Left renal pelvis (tissue), 4 donors: ENCODE measurements at places on chromosomes 12 and 14.

- DNase-seq: no peak
These were observed 57.7 kb upstream of the SAV1 start for GRCh38 chr14:50725761-50726160.

DNA sequence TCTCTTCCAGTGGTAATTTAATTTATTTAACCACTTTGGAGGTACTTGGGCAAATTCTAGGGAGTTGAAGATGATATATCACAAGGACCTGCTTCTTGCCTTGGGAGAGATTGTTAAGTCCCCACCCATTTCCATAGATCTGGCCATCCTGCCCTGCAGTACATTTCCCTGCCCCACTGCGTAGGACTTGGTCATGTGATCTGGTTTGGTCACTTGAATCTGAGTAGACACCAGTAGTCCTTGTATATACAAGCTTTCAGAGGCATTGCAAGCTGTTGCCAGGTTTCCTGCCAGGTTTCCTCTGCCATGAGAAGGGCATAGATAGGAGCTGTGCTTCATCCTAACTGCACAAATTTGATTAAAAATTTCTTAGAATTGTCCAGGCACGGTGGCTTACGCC lies 200.0 kb downstream of the ADAMTS20 start:
- no peak for DNase-seq

- DNase-seq: no peak
These were observed 33.4 kb upstream of the PLEKHG6 start for GRCh38 chr12:6276956-6277620.

DNA sequence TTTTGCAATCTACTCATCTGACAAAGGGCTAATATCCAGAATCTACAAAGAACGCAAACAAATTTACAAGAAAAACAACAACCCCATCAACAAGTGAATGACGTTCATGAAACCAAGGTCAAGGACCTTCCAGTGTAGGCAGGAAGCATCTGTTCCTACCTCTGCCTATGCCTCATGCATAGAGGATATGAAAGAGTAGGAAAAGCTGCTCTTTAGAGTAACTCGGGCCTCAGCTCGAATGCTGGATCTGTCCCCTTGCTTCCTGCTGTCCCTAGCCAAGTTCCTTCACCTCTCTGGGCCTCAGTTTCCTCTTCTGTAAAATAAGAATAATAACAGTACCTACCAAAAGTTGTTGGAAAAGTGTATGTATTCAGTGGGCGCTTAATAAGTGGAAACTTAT lies 65.0 kb downstream of the FOXN4 start:
- no peak for DNase-seq

- no peak for DNase-seq
These were observed 185.8 kb upstream of the NUDT4 start for GRCh38 chr12:93191956-93192355.

- no peak for DNase-seq
These were observed 21.9 kb downstream of the PTPRB start for GRCh38 chr12:70615174-70615866.

- no peak for DNase-seq
These were observed 12.0 kb upstream of the IL26 start for GRCh38 chr12:68237619-68238018.

DNA sequence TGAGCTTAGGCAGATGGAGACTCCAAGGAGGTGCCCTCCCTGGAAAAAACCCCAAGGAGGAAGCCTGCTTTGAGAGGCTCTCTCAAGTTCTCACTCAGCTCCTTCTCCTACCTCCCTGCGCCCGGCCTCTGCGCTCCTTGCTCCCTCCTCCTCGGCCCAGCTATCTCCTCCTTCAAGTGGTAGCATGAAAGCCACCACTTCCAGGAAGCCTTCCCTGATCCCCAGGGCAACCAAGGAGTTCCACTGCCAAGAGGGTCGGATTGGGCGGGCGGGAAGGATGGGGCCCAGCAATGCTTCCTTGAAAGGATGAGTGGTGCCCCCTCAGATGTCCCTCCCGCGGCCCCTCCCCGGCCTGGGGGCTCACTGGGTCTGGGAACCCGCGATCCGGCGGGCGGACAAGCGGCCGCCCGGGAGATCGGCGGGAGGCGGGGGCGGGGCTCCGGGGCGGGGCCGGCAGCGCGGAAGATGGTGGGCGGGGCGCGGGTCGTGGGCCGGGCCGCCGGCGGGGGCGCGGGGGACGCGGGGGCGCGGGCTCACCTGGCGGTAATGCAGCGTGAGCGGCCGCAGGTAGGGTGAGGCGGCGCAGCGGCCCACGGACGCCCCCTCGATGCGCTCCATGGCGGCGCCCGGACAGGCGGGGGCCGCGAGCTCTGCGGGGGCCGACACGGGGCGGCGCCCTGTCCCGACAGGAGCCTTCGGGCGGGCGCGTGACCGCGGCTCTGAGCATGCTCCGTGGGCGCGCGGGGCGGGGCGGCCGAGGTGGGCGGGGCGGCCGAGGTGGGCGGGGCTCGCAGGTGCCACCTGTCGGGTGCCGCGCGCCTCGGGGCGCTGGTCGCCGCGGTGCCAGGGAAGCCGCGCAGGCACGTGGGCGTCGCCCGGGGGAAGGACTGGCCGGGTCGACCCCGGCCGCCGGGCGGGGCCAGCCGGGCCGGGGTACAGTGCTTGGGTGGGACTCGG lies at the start of gene NUDT14:
TSS of gene NUDT14 (minus strand) at position 721 of the 957 bp plus-strand sequence. CDS start at position 618, 103 bp downstream.
- DNase-seq: no peak

DNA sequence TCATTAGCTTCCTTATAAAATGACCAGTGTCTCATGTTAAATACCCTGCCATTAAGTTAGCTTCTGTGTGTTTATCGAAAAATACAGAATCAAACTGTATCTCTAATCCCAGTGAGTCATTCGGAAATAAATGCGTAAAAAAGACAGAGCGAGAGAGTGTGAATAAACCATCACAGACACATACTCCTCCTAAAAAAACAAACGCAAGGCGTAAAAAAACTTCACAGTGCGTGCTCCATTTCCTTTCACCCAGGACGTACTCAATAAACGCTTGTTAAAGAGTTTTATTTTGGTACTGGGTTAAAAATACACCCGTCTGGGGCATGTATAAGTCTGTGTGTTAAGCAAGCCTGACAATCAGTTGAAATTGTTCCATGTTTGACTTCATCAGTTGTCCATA lies 58.8 kb upstream of the ISM2 start:
- DNase-seq: no peak

GRCh38 chr12:114961491-114961890 lies 277.5 kb upstream of the TBX3 start:
- no peak for DNase-seq
